ENCODE measurements at places on chromosomes 4 and X.
A peak's percentile ranks its signal among the peaks of the same experiment; 100 is the strongest.

GRCh38 chrX:113392355-113392754, 551.7 kb upstream of the AMOT start:
- no peak for DNase-seq

DNA sequence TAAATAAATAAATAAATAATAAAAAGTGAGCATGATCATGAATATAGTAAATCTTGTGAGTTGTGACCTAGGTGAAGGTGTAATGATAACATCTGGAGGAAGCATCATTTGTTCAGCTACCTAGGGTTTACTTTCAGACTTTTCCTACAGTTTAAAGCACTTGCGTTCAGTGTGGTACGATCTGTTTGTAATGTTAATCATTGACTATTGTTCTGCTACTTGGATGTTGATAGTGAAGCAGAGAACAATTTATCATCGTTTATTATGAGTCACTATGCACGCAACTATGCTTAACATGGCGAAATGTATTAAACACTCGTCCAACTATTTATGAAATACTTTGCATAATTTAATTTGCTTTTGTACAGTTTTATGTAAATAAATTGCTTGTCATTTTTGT, 426.2 kb downstream of the PCDH7 start:
- DNase-seq: no peak

GRCh38 chr4:153933915-153934687, 145.2 kb upstream of the SFRP2 start:
- DNase-seq: no peak

DNA sequence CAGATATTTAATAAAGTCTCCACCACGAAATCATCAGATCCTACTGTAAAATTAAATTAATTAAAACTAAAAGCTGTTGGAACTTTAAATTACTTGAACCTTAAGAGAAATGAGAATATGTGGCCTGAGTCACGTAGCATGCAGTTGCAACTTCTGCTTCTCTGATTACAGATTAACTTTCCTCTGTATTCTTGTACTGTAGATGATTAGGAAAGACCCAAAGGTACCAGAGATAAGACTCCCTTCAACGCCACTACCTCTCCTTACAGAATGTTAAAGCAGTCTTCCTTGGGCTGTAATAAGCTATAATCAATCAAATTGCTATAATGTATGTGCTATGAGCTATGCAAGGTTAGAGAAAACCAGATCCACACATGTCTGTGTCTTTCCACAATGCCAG, 47.9 kb downstream of the FAM13A start:
- peak; percentile 45 for DNase-seq

DNA sequence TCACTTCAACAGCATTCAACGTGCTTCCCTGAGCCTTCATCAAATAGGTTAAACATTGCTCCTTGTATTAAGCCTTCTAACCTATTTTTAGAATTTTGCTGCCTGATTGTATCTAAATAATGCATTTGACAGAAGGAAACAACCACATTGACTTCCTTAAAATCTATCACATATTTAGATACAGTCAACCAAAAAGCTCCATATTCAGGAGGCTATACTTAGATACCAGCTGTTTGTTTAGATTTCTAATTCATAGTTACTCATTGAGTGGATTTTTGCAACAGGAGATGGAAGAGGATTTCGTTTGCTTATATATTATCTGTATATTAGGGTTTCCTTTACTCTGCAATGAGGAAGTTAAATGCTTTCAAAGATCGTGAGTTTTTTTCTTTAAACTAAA, 241.1 kb upstream of the PPP1R2C start:
- no peak for DNase-seq

DNA sequence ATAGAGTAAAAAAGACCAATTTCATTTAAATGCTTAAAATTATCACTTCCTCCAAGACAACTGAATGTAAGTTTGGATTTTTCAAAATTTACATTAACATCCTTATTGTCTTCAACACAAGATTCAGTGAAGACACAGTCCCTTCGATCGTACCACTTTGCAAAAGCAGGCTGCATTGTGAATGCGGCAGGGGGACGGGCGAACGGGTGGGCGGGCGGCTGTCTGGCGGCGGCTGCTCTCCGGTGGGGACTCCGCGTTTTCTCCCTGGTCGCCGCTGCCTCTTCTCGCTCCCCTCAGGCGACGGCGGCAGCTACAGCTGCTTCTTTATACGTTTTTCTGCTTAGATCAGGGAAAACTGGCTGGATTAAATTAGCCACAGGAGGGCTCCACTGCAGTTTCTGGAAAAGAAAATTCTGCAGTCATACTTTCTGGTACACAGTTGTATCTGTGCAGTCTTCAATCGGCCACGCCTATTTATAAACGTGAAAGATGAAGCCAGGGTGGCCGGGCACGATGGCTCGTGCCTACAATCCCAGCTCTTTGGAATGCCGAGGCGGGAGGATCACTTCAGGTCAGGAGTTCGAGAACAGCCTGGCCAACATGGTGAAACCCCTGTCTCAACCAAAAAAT, 33.9 kb upstream of the HPF1 start:
- DNase-seq: peak; percentile 59

GRCh38 chrX:24243188-24243587, 70.7 kb downstream of the SUPT20HL2 start:
- DNase-seq: no peak

GRCh38 chr4:73853246-73853704, at the start of gene PF4V1:
PF4V1 (plus strand) TSS chr4:73853296; CDS start chr4:73853363, 67 bp downstream.
- no peak for DNase-seq

DNA sequence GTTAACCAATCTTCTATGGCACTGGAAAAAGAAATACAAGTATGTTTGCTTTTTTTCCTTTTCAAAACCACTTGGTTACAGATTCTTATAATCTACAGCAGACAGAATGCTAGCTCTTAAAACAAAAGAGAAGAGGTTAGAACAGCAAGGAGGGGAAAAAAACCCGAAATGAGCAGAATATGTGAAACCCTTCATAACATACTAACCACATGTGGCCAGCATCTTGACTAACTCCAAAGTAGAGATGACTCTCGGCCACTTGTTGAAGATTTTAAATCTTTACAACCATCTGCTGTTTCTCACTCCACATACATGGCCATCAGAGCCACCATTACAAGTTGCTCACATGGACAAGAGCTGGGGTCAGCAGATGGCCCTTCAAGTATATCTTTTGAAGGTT, 100.3 kb downstream of the PAPSS1 start:
- DNase-seq: no peak

GRCh38 chr4:53714236-53715140, 123.2 kb upstream of the LNX1 start:
- DNase-seq: no peak

DNA sequence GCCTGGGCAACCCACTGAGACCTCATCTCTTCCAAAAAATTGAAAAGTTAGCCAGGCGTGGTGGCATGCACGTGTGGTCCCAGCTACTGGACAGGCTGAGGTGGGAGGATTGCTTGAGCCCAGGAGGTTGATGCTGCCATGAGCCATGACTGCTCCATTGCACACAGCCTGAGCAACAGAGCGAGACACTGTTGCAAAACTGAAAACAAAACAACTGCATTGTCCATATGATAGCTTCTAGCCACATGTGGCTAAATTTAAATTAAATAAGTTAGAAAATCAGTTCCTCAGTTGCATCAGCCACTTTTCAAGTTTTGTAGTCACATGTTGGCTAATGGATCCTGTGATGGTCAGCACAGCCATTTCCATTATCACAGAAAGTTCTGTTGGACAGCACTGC, 67.9 kb downstream of the GAB1 start:
- DNase-seq: no peak

GRCh38 chrX:108558217-108558616, 118.6 kb downstream of the COL4A5 start:
- DNase-seq: peak; percentile 83

DNA sequence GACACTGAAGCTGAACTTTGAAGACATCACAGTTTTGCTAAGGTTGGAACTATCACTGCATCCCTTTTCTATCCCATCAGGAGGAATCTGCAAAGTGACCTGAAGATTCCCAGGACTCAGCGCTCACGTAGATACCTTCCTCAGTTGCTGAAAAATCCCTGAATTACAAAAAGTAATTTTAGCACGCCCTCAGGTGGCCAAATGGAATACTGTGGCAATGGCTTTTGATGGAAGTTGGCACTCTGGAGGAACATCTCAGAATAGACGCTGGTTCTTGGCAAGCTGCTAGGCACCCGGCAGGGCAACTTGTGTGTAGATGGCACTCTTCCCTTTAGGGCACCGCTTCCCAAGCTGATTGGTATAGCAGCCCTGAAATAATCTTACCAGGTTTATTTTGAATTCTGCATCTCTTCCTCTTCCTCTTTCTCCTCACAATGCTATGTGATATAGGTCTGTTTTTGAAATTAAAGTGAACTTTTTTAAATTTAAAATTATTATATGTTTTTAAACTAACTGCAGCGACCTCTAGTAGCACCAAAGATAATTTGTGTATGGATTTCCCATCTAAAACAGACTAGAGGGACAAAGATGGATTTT, 16.3 kb upstream of the ESX1 start:
- DNase-seq: peak; percentile 47

DNA sequence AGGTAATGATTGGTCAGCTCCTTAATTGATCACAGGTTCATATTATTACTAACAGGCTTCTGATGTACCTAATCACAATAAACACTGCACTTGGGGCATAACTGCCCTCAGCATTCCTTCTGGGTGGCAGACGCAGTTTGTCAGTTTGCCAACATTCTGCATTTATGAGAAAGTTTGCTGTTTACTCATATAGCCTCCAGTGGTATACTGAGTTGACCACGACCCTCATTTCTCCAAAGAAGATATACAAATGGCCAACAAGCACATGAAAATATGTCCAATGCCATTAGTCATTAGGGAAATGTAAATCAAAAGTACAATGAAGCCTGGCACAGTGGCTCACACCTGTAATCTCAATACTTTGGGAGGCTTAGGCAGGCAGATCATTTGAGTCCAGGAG, 26.3 kb downstream of the EFHC2 start:
- DNase-seq: no peak

DNA sequence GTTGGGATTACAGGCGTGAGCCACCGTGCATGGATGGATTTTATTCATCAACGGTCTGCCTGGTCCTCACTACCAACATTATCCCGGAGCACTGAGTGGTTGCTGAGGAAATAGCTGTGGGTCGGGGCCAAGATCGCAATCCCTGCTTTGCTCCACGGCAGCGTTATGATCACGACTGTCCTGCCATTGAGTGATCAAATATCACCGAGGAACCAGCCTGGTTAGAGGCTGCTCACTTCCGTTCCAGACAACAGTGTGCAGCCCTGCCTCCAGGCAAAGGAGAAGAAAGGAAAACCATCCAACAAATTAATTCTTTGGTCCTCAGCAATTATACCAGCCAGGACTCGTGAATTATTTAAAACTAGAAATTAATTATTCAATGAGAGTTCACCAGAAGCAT, 70.6 kb upstream of the TBL1X start:
- DNase-seq: no peak

- DNase-seq: no peak
Measured at GRCh38 chr4:141898346-141898745, 262.0 kb downstream of the IL15 start.

GRCh38 chr4:154368060-154368459, 123.5 kb downstream of the DCHS2 start:
- no peak for DNase-seq

DNA sequence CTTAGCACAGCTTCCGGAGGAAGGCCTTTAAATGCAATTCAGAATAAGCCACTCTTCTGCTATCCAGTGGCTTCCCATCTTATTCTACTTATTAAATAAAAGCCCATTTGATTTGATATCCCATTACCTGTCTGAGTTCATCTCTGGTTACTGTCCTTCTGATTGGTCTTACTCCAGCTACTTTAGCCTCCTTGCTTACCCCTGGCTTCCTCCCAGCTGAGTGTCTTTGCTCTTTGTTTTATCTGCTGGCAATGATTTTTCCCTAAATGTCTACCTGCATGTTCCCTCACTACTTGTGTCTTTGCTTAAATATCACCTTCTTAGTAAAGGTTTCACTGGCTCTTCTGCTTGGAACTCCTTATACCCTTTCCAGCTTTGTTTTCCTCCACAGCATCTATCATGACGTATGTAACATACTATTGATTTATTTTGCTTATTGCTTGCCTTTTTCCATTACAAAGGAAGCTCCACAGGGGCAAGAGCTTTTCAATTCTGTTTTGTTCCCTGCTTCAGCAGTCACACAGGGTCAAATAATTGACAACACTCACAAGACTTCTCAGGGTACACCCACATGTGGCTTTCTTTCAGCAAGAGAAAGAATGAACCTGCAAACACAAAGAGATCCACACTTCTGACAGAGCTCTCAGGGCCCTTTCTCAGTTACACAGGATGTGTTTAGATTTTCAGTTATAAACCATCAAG, 63.8 kb downstream of the TBC1D19 start:
- DNase-seq: no peak

DNA sequence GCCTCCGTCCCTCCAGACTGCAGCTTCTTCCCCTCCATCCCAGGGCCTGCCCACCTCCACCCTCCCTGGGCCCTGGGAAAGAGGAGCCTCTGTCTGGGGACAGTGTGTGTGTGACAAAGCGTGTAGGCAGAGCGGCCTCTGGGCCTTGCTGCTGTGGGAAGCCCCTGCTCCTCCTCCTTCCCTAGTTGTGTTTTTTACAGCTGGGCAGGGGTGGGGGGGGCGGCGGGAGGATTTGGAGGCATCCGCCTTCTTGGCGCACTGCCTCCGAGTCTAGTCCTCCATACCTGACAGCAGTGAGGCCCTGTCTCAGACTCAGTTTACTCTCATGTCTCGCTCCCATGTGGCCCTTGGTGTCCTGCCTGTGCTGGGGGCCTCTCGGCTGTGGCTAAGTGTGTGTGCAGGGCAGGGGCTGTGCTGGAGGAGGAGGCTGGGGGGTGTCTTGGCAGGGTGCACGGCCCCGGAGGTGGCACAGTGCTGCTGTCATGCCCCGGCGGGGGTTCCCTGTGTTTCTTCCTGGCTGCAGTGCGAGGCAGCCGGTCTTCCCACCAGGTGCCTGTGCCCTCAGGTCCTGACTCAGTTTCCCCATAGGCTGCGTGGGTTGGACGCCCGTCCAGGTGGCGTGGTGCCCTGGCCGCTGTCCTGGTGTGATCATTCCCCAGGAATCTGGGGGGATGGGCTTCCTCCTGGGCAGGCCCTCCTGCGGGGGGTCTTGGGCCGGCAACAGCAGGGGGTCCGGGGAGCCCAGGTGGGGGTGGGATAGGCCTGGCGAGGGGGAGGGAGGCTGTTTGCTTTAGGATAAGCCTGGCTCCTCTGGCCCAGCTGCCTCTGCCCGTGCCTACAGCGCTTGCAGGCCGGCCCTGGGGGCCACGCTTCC, 7.0 kb downstream of the FGFRL1 start:
- no peak for DNase-seq

GRCh38 chr4:19319607-19320006, 932.1 kb upstream of the SLIT2 start:
- DNase-seq: no peak

- DNase-seq: no peak
Measured at GRCh38 chr4:7132249-7132648, 60.1 kb upstream of the SORCS2 start.

DNA sequence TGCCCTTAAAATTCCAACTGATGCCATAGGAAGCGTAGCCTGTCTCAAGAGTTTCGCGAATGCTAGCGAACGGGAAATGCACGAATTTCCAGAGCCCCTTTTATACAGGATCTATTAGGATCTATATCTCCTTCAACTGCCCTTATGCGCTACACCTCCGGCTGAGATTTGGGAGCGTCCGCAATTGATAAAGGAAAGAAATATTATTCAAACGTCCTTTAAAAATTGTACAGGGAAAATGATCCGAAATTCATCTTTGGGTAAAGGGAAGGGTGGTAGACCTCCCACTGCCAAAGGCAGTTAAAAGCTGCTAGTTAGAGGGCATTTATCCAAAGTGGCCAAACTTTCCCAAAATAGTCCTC, 609 bp downstream of the NR3C2 start:
- no peak for DNase-seq

- DNase-seq: no peak
Measured at GRCh38 chr4:165506849-165507248, 128.0 kb downstream of the CPE start.

- no peak for DNase-seq
Measured at GRCh38 chr4:8105306-8106100, 53.1 kb downstream of the ABLIM2 start.

All from hematopoietic multipotent progenitor cell treated with erythropoietin and hydrocortisone succinate and interleukin-3 and kit ligand, for 8 days (in vitro differentiated cells).